SW 1271 (cell line): ENCODE measurements at places on chromosomes 5 and 9.

- DNase-seq: no peak
These were observed 85.3 kb upstream of the SARDH start for GRCh38 chr9:133823189-133824105.

GRCh38 chr5:142508591-142508990, 177.3 kb downstream of the FGF1 start:
- DNase-seq: no peak

GRCh38 chr5:132456987-132457361, 33.6 kb downstream of the IRF1 start:
- DNase-seq: no peak

DNA sequence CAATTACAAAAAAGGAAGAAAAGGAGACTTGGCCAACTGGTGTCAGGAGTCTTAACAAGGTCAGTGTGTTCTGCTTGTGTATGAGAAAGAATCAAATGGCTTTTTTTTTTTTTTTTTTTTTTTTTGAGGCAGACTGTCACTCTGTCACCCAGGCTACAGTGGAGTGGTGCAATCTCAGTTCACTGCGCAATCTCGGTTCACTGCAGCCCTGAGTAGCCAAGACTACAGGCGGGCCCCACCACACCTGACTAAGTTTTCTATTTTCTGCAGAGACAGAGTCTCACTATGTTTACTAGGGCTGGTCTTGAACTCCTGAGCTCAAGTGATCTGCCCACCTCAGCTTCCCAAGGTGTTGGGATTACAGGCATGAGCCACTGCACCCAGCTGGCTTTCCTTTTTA, 3.1 kb upstream of the IL7R start:
- DNase-seq: no peak

- DNase-seq: no peak
These were observed 55.6 kb downstream of the RXRA start for GRCh38 chr9:134381671-134382516.

DNA sequence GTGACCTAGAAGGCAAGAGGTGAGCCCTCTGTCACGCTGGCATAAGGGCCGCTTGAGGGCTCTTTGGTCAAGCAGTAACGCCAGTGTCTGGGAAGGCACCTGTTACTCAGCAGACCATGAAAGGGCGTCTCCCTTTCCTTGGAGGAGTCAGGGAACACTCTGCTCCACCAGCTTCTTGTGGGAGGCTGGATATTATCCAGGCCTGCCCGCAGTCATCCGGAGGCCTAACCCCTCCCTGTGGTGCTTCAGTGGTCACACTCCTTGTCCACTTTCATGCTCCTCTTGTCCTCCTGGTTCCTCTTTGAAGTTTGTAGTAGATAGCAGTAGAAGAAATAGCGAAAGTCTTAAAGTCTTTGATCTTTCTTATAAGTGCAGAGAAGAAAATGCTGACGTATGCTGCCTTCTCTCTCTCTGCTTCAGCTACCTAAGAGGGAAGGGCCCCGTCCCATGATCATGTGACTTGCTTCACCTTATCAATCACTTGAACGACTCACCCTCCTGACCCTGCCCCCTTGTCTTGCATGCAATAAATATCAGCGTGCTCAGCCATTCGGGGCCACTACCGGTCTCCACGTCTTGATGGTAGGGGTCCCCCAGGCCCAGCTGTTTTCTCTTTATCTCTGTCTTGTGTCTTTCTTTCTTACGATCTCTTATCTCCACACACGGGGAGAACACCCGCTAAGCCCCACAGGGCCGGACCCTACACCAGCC, 16.7 kb upstream of the SCGB3A1 start:
- no peak for DNase-seq

DNA sequence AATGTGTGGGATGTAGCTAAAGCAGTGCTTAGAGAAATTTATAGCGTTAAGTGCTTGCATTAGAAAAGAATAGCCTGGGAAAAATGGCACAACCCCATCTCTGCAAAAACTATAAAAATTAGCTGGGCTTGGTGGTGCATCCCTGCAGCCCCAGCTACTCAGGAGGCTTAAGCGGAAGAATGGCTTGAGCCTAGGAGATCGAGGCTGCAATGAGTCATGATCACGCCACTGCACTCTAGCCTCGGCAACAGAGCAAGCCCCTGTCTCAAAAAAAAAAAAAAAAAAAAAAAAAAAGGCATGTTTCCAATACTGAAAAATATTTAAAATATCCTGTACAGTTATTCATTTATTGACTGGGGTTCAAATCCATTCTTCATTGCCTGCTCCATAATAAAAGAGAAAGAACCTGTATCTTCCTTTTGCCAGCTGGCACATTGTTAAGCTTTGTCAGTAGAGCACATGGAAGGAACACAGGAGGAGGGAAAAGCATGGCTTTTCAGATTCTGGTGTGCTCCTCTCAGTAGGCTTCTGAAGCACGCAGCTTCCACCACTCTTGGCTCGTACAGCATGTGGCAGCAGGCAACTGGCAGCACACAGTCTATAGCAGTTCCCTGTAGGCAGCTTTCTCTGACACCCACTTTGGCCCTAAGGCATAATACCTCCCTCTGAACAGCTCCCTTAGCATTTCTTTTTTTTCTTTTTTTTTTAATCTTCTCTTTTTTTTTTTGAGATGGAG, 73.5 kb downstream of the TRIM36 start:
- DNase-seq: no peak

GRCh38 chr9:125970340-125970739, 223.2 kb downstream of the PBX3 start:
- DNase-seq: no peak

DNA sequence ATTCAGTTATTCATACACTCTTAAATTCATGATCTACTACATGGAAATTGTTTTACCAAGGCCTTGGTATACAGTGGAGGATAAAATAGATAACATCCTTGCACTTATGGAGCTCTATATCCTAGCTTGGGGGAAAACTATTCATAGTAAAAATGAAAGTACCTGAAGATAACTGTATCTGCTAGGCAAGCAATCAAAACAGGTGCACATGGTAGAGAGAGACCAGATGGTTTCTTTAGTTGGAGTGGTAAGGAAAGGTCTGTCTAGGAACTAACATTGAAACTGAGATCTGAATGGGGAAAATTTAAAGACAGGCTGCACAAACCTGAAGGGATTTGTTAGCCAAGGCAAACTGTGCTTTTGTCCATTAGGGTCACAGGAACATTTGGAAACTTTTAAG, 11.1 kb upstream of the SLCO4C1 start:
- no peak for DNase-seq

GRCh38 chr9:113636165-113636564, 172.6 kb downstream of the RGS3 start:
- DNase-seq: no peak

DNA sequence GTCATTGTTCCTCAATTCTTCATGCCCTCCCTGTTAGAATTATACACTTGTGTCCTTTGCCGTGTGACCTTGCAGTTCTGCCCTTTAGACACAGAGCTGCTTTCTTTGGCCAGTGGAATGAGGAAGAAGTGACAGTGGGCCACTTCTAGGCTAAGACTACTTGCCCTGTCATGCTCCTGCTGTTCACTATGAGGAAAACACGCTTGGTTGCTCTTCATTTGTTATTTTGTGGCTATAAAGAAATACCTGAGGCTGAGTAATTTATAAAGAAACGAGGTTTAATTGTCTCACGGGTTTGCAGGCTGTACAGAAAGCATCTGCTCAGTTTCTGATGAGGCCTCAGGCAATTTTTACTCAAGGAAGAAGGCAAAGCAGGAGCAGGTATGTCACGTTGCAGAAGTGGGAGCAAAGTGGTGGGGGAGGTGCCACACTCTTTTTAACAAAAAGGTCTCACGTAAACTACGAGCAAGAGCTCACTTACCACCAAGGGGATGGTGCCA, 279.1 kb upstream of the DMAC1 start:
- DNase-seq: no peak

DNA sequence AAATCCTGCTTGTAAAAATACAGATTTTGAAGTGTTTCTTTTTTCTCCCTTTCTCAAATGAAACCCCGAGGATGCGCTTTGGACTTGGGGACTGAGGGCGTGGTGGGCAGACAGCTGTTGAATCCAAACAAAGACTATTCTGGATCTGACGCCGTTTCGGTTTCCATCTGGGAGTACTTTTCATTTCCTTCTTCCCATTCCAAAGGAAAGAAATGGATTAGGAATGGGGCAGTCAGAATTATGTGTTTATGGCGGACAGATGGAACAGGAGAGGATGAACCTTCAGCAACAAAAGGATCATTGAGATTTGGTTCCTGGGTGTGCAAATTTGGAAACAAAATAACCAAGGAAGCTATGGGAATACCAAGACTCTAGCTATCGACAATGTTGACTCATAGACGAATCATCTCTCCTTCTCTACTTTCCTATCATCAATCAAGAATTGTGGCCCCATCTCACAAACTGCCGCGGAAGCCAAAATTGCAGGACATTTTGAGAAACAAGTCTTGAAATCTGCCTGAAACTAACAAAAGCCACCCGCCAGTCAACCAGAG, 300.6 kb downstream of the PARP8 start:
- no peak for DNase-seq

DNA sequence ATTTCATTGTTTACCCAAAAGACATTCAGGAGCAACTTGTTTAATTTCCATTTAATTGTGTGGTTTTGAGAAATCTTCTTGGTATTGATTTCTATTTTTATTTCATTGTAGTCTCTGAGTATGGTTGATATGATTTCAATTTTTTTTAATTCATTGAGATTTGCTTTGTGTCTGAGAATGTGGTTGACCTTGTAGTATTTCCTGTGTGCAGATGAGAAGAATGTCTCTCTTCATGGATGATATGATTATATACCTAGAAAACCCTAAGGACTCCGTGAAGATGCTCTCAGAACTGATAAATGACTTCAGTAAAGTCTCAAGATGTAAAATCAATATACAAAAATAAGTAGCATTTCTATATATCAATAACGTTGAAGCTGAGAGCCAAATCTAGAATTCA, 202.4 kb upstream of the CDH9 start:
- no peak for DNase-seq

DNA sequence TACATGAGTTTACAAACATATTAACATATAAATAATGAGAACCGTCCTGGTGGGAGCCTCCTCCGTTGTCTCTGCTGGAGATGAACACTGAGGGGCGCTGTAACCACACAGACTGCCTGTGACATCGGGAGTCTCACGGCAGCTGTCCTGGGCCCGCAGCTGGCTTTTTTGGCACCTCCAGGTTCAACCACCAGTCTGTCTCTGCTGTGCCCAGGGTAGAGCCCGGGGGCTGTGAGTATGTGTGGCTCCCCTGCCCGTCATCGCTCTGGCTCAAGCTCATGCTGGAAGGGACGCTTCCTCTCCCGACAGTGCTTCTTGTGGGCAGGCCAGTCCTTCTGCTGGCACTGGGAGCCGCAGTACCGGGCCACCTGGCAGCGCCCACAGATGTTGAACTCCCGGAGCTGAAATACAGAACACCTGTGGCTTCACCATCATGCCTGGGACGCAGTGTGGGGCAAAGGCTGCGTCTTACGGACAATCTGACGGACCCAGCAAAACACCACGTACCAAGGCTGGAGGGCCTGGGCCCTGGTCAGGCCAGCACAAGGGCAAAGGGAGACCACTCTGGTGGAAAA, 3.6 kb upstream of the DPH7 start:
- DNase-seq: no peak

DNA sequence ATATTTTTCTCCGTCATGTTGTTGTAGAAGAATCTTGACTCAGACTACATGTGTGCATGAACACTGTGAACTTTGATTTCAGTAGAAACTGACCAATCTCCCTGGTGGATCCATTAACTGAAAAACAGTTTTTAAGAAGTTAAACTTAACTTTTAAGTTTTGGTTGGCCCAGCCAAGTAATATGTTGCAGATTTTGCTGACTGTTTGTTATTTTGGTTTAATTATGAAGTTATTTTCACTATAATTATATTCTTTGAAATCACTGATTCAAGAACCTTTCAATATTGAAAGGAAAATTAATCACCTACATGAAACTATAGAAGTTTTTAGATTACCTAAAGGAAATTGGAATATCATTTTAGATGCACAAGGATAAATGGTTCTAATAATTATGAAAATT, 373.6 kb upstream of the COX7C start:
- DNase-seq: no peak

DNA sequence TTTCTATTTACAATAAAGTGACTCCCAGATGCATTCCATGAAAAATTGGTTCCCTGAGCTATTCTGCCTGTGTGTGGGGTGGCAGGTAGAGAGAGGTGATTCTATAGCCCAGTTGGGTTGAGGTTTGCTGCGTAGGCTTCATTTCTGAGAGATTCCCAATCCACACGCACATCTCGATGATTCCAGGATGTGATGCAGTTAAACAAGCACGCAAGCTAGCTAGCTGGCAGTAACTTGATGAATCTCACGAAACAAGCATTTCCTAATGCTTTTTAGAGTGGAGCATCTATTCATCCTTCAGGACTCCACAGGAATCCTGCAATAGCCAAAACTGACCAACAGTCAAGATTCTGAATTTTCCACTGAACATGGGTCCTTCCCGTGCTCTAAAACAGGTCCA, 43.8 kb upstream of the CER1 start:
- no peak for DNase-seq

DNA sequence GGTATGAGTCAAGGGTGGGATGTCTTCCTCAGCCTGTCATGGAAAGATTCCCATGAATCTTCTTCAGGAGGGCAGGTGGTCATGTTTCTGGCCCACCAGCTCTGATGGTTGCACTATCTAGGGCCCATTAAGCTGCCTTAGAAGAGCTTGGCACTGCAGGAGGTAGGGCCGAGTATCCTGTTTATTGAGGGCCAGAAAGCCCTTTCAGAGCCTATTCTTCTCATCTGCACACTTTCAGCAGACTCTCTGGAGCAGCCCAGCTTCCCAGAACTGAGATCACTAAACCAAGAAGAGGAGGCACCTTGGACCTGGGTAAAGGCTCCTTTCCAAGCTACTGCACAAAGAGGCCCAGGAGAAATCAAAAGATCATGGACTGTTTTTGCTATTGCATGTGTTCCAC, 146.5 kb downstream of the MTX3 start:
- no peak for DNase-seq

DNA sequence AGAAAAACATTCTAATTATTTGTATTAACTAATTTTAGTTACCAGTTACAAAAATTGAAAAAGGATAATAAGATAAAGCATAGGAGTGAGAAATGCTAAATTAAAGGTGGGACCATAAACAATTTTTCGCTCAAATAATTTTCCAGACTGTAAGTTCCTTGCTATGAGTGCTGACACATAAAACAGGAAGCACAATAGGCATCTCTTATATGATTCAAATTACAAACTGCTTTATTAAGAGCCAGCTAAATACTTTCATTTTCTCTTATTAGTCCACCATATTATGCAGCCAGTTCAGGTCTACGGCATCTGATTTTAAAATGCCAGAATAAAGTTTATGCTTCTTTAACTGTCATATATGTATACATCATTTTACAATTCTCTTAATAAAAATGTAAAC, 4.4 kb downstream of the RC3H2 start:
- DNase-seq: no peak

DNA sequence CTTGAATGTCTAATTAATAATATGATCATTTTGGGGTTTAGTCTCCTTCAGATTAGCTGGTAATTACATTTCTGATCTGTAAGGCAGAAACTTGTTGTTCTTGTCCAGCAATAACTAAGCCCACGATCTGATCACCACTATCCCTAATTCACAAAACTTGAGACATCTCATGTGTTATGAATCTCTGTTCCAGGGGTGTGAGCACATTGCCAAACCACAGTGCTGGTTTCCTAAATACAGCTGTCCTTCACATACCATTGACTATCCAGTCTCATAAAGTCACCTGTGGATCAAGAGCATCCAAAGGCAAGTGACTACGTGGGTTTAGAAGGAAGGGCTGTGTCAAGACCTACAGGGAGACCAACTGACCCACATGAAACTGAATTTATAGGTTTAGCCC, 134.1 kb upstream of the PRLR start:
- no peak for DNase-seq
